ENCODE measurements at places on chromosomes 13 and 19.

DNA sequence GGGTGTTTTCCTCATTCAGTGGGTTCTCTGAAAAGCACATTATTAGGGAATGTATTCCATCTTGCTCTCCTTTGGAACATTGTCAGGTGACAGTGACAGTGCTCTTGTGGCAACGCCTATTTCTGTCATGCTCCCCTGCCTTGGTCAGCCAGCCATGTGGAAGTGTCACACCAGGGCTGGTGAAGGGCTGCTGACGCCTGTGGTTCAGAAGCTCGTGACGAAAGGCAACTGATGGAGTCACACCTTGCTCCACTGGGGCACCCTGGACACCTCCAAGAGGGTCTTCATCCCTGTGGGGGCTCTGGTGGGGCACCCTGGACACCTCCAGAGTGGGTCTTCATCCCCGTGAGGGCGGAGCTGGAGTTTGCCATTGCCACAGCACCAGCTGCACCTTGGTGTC lies 68.9 kb upstream of the GPR183 start:
- DNase-seq: no peak

- no peak for DNase-seq
These were observed 51.3 kb downstream of the WDR87 start for GRCh38 chr19:37855098-37855497.

GRCh38 chr13:39415008-39415802 lies 187.8 kb downstream of the LHFPL6 start:
- DNase-seq: no peak

DNA sequence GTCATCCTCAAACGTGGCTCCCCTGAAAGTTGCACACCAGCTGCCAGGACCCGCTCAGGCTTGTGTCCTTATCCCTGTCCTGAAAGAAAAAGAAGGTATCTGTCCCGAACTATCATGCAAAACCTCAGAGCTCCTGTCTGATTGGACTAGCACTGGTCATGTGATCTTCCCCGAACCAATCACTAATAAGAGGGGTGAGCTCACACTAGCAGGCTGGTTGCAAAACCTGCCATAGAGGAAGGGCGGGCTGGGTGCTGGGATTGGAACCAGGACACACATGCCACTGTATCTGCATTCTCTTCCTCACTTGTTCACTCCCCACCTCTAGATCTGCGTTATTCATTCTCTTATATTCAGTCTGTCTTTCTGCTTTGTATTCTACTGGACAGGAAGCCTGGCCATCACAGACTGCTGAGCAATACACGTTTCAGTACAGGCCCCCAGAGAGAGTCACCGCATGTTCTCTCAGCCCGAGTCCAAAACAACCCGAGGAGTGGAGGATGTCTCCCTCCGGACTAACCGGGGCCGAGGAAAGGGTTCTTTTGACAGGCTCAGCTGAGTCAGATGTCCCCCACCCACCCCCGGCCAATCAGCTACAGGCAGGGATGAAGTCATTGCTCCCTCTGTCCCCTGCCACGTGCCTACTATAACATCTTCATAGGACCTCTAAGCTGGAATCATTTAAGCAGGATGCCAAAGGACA lies 97.7 kb downstream of the SIPA1L3 start:
- DNase-seq: no peak

DNA sequence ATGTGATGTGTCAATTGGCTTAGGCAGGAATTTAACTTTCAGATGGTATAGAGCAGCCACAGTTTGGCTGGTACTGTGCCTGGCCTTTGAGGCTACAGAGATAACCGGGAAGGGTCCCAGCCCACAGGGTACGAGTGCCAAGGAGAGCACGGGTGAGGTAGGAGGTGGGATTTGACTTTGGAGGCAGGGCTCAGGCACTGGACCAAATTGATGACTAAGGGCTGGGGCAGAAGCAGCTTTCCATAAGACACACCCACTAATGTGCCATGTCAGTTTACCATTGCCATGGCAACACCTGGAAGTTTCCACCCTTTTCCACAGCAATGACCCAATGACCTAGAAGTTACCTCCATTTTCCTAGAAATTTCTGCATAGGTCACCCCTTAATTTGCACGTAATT lies 466.2 kb downstream of the TSHZ3 start:
- no peak for DNase-seq

- DNase-seq: no peak
These were observed 140.6 kb downstream of the SIPA1L3 start for GRCh38 chr19:38047641-38048040.

- DNase-seq: no peak
These were observed 9.8 kb downstream of the FUT6 start for GRCh38 chr19:5829567-5830310.

DNA sequence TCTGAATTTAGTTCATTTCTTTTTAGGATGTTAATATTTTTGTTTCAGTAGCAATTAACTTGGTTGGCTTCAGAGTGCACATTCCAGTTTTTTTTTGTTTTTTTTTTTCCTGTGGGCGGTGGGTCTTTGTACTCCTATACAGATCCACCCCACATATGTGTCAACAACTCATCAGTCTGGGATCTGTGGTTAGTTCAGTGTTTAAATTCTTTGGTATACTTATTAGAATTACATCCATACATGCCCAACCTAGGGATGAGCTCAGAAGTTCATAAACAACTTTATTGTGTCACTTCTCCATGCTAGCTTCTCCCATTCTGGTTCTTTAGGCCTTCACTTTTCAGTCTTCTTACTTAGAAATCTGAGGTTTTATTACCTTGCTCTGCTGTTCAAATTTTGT lies 50.9 kb downstream of the PCCA start:
- no peak for DNase-seq

GRCh38 chr19:3769494-3769893 lies 2.5 kb downstream of the RAX2 start:
- DNase-seq: no peak

DNA sequence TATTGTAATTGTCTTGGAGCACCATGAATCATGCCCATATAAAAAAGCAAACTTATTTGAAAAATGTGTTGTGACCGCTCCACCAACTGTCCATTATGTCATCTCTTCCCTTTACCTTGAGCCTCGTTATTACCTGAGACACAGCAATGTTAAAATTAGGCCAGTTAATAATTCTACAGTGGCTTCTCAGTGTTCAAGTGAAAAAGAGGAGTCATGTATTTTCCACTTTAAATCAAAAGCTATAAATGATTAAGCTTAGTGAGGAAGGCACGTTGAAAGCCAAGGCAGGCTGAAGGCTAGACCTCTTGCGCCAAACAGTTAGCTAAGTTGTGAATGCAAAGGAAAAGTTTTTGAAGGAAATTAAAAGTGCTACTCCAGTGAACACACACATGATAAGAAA lies 210.5 kb downstream of the GPC6 start:
- DNase-seq: no peak

- no peak for DNase-seq
These were observed 93.9 kb downstream of the GNG7 start for GRCh38 chr19:2608602-2608922.

DNA sequence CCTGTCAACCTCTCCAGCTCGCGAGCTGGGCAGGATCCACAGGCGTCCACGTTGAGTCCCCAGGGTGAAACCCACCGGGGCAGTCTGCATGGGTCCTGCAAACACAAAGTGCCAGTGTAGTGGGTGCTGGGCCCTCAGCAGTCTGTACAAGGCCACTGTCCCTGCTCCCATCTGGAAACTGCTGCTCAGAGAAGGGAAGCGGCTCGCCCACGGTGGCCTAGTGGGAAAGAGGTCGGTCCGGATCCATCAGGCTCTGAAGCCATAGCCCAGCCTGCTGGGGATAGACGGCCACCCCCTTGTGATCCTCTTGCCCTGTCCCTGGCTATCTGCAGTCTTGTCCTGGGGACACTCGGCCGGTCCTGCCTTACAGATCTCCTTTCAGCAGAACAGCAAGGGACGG lies 2.6 kb upstream of the DIRAS1 start:
- DNase-seq: no peak

- no peak for DNase-seq
These were observed 6.2 kb downstream of the ZC3H4 start for GRCh38 chr19:47107202-47107952.

DNA sequence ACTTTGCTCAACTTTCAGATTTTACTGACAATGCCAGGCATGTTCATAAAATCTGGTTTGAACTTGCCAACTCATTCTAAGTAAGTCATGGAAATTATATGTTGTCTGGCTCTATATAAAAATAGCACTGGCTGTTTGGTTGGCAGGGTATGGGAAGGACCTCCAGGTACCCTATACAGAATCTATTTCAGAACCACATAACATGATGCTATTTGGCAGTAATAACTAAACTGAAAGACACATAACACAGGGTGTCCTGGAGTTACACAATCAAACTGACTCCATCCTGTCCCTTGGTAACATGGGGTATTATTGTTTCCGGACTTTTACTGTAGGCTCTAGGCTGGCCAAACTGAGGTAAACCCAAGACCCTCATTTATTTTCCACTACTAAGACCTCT lies 248.8 kb downstream of the RGCC start:
- DNase-seq: no peak

DNA sequence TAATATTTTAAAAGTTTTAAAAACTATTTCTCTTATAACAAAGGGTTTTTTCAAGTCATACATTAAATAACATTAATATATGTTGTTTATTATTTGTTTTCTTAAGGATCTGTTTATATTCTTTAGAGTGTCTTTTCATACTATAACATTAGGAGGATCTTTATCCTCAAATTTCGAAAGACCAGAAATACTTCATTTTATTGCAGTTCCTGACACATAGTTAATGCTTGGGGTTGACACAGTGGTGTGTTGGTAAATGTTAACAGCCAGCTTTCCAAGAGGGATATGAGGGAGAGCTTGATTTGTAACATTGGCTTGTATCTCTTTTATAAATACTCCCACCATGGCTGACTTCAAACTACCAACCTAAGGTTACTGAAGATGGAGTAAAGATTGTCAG lies 126.6 kb upstream of the KLF5 start:
- no peak for DNase-seq

GRCh38 chr13:84870190-84870589 lies 929.0 kb downstream of the SLITRK6 start:
- DNase-seq: no peak

DNA sequence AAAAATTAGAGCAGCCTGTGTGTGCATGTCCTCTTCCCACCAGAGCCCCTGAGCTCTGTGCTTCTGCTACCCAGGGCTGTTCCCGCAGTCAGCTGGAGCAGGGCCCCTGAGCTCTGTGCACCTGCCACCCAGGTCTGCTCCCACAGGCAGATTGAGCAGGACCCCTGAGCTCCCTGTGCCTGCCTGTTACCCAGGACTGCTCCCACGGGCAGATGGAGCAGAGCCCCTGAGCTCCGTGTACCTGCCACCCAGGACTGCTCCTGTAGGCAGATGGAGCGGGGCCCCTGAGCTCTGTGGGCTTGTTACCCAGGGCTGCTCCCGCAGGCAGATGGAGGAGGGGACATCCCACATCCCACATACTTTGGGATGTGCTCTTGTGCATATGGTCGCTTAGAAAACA lies 186.8 kb upstream of the SOX1 start:
- DNase-seq: no peak

DNA sequence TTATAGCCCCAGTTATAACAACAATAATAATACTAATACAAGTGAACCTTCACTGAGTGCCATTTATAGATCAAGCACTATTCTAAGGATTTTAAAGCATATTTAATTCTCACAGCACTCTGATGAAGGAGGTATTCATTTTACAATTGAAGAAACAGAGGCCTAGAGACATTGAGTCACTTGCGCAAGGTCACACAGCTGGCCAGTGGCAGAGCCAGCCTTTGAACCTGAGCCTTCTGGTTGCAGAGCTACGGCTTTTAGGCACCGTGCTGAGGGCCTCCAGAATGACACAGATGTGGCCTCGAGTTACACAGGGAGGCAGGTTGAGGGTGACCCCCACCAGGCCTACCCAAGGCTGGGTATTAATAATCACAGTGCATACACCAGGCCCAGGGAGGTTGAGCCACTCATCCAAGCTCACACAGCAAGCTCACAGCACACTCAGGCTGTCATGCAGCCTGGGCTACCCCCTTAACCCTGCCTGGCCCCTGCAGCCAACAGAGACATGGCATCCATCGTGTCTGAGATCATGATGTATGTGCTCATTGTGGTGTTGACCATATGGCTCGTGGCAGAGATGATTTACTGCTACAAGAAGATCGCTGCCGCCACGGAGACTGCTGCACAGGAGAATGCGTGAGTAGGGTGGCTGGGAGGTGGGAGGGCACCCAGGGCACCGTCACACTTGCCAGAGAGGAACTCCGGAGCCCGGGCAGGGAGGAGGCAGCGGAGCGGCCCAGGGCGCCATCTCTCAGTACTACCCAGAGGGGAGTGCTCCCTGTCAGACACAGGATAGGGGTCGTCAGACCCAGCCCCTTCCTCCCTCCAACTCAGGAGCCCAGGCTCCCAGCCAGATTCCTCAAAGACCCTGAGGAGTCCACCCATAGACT lies 2.7 kb upstream of the HPN start:
- no peak for DNase-seq

GRCh38 chr19:351976-352625 lies 7.5 kb upstream of the MIER2 start:
- DNase-seq: no peak

- DNase-seq: no peak
These were observed 77.9 kb downstream of the PTPRS start for GRCh38 chr19:5262721-5263120.

GRCh38 chr19:916645-917322 lies 349 bp upstream of the KISS1R start:
- DNase-seq: no peak

GRCh38 chr13:58893396-58893795 lies 1261.9 kb downstream of the PCDH17 start:
- no peak for DNase-seq

DNA sequence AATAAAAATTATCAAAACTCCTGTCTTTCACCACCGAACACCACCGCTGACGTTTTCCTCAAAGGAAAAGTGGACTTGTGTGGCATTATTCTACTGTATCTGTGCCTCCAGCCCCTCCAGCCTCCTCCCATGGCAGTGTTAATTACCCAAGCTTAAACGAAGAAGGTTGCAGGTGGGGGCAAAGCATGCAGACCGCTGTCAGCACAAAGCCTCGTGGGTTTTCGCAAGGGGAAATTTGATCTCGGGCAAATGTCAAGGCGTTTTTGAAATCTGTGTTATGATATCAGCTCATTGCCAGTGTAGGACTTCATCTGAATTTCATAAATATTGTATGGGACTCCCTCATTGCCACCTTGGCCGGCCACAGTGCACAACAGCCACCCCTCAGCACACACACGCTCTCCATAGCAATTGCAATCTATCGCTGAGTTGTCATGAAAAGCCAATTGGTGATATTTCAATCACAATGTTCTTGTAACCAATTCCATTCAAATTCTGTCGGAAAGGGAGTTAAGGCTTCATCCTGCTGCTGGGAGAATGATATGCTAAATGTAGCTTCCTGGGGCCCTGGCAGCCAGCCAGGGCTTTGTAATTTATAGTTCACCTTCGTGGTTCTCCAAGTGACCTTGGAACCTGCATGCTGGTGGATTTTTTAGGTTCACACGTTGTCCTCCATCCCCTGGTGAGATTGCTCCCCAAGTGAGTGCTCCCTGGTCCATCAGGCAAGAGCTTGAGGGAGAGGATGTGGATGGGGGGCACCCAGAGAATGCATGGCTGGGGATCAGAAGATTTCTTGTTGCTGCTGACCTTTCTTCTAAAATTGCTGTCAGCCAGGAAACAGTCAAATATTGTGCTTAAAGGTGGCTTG lies 16.6 kb downstream of the CHST8 start:
- DNase-seq: no peak

- no peak for DNase-seq
These were observed 67.7 kb upstream of the STARD13 start for GRCh38 chr13:33353210-33353609.

Measured in activated T-helper 1 cell treated with anti-CD3 and anti-CD28 coated beads, Interleukin-2, amount 50 U/mL, for 16 hours (primary cell).